Neural cell (in vitro differentiated cells): ENCODE measurements at places on chromosomes 4 and X. TPM values are rescaled to one million over a fixed set of nuclear protein-coding genes. Genes with fewer than 3 reads are reported as not detected.

Gene PROM1
- polyA plus RNA-seq = 1.1 and 2.3 TPM in 2 replicates

Gene NAA11
- not detected in 2 replicates for polyA plus RNA-seq

Gene RASL11B
- 2.1 and 2.6 TPM in 2 replicates for polyA plus RNA-seq

Gene ANXA10
- polyA plus RNA-seq = not detected in 2 replicates

Gene PSAPL1
- not detected in 2 replicates for polyA plus RNA-seq

Gene ANKRD17
- polyA plus RNA-seq = 30.4 and 33.0 TPM in 2 replicates

Gene COPS4
- 77.7 and 80.8 TPM in 2 replicates for polyA plus RNA-seq

Gene F8A3
- polyA plus RNA-seq = not detected in 2 replicates

Gene DDX53
- not detected in 2 replicates for polyA plus RNA-seq

Gene OCRL
- 27.9 and 31.2 TPM in 2 replicates for polyA plus RNA-seq

Gene LGI2
- 9.9 and 10.3 TPM in 2 replicates for polyA plus RNA-seq

Gene USP27X
- 8.0 and 10.3 TPM in 2 replicates for polyA plus RNA-seq

Gene EDA
- polyA plus RNA-seq = 1.1 and 1.3 TPM in 2 replicates

Gene DGKK
- polyA plus RNA-seq = 0.92 and 1.3 TPM in 2 replicates

Gene P2RY10
- not detected in 2 replicates for polyA plus RNA-seq

Gene INTS6L
- 44.8 and 57.1 TPM in 2 replicates for polyA plus RNA-seq

Gene ZNF185
- 2.8 and 3.8 TPM in 2 replicates for polyA plus RNA-seq

Gene LNX1
- polyA plus RNA-seq = 3.4 and 8.8 TPM in 2 replicates

Gene CBR4
- polyA plus RNA-seq = 28.3 and 32.2 TPM in 2 replicates

Gene VCX
- polyA plus RNA-seq = not detected in 2 replicates

Gene EMCN
- polyA plus RNA-seq = 0.77 and 4.0 TPM in 2 replicates

Gene ZC4H2
- 81.4 and 81.6 TPM in 2 replicates for polyA plus RNA-seq

Gene FAM47A
- not detected in 2 replicates for polyA plus RNA-seq

Gene HEPH
- 8.7 and 11.6 TPM in 2 replicates for polyA plus RNA-seq

Gene HMX1
- 0.89 and 1.1 TPM in 2 replicates for polyA plus RNA-seq

Gene CXXC4
- 108 and 127 TPM in 2 replicates for polyA plus RNA-seq

Gene FAM47E
- polyA plus RNA-seq = 2.9 and 3.7 TPM in 2 replicates

Gene FAM50A
- 68.3 and 90.4 TPM in 2 replicates for polyA plus RNA-seq

Gene RBPJ
- polyA plus RNA-seq = 89.8 and 98.8 TPM in 2 replicates

Gene USP17L24
- not detected in 2 replicates for polyA plus RNA-seq

Gene FAAH2
- polyA plus RNA-seq = 6.5 and 9.3 TPM in 2 replicates

Gene MMRN1
- 2.2 and 7.0 TPM in 2 replicates for polyA plus RNA-seq

Gene CYBB
- polyA plus RNA-seq = 0.40 and 0.83 TPM in 2 replicates

Gene BTC
- not detected in 2 replicates for polyA plus RNA-seq

Gene TEC
- polyA plus RNA-seq = not detected in 2 replicates

Gene CYTL1
- not detected in 2 replicates for polyA plus RNA-seq

Gene MAGEA6
- not detected in 2 replicates for polyA plus RNA-seq

Gene CHST7
- 4.9 and 6.2 TPM in 2 replicates for polyA plus RNA-seq

Gene ZDHHC15
- polyA plus RNA-seq = 8.3 and 9.3 TPM in 2 replicates

Gene SSX3
- polyA plus RNA-seq = not detected in 2 replicates

Gene HAND2
- polyA plus RNA-seq = not detected in 2 replicates

Gene RTL3
- not detected in 2 replicates for polyA plus RNA-seq
